A673 (cell line): ENCODE measurements at places on chromosomes 7 and 10.

DNA sequence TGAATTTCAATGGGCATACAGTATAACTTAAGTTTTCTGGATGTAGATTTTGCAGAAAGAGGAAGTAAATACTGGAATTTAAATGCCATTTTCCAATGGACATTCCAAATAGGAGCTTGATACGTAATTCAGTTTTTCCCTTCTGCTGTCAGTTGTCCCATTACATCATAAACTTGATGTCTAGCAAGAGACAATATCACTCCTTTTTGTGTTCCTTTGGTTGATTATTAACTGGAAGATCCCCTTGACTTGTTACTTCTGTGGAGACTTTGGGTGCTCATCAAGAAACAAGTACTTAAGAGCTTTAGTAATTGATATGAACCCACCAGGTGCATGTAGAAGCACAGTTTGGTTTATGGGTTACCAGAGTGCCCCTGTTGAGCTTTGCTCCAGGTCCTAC, 116.1 kb downstream of the ST7 start:
- no peak for DNase-seq

GRCh38 chr10:51629934-51630639, 69.3 kb downstream of the CSTF2T start:
- no peak for DNase-seq

DNA sequence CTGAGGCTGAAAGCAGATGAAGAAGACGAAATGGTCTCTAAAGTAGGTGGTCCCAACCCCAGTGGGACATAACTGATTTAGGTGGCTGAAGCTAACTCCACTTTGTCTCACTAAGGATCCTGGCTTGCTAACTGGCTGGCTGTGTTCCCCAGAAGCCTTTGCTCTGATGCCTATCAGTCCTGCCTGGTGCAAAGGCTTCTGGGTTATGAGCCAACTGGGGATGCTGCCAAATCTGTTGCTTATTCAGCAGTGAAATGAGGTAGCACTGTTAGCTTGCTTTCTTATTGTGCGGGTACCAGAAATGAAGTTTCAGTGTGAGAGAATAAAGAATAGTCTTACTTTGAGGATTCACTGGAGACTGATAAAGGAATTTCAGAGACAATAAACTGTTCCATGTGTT, 18.1 kb downstream of the PRKG1 start:
- peak; percentile 25 for DNase-seq

DNA sequence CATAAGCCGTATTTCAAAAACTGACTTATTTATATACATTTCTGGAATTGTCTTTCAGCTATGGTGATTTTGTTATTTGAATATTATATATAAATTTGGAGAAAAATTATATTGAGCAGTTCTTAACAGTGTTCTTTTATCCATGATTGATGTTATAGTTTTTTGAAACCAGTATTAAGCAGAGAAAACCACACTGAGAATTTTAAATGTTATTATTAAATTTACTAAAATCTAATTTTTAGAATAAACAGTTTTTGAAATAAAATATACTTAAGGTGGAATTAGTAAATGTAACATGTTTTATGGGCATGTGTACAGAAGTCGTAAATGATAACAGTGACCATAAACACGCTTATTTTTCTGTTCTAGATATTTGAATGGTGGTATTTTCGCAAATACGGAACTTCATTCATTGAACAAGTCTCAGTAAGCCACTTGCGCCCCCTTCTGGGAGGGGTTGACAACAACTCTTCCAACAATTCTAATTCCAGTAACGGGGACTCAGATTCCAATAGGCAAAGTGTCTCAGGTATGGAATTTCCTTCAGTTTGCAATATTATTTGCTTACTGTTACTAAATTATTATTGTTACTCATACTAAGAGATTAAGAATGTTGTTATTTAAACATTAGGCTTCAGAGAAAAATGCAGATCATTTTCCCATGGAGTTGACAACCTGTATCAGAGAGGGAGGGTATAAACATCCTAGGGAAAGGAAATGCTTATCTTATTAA, 166.1 kb downstream of the ST7 start:
- DNase-seq = peak; percentile 88

- DNase-seq = peak; percentile 15
Measured at GRCh38 chr7:17123020-17123419, 175.4 kb upstream of the AHR start.

- DNase-seq = peak; percentile 9
Measured at GRCh38 chr10:78852466-78853240, 216.1 kb upstream of the ZMIZ1 start.

- no peak for DNase-seq
Measured at GRCh38 chr7:34357068-34357467, 300.9 kb upstream of the NPSR1 start.

DNA sequence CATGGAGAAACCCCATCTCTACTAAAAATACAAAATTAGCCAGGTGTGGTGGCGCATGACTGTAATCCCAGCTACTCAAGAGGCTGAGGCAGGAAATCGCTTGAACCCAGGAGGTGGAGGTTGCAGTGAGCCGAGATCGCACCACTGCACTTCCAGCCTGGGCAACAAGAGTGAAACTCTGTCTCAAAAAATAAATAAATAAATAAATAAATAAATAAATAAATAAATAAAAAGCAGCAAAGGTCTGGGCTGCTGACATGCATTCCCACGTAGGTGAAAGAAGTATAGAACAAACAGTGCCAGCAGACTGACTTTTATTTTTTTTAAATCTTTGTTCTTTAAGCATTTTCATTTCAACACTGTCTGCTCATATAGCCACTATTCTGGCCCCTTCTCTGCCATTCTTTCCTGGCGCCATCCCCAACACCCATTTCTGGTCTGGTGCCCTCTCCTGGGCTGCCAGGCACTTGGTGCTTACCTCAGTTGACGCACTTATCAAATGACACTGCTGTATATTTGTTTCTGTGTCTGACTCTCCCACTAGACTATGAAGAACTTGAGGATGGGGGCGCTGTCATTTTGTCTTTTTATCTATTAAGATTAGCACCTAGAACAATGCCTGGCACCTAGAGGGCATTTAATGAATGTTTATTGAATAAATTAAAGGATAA, 15.6 kb downstream of the FAM107B start:
- peak; percentile 33 for DNase-seq

- DNase-seq = peak; percentile 38
Measured at GRCh38 chr10:27252267-27253000, 11.8 kb upstream of the ACBD5 start.

DNA sequence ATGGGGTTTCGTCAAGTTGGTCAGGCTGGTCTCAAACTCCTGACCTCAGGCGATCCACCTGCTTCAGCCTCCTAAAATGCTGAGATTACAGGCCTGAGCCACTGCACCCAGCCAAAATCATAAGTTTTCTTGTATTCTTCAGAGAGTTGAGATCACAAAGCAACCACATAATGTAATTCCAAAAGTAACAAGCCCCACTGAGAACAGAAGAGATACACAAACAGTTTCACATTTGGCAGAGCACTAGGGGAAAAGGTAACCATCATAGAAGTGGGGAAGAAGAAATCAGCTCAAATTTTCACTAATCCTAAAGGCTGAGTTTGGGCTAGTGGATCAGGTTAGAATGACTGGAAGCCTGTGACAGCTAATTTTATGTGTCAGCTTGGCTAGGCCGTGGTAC, 5.4 kb upstream of the CEP41 start:
- no peak for DNase-seq

DNA sequence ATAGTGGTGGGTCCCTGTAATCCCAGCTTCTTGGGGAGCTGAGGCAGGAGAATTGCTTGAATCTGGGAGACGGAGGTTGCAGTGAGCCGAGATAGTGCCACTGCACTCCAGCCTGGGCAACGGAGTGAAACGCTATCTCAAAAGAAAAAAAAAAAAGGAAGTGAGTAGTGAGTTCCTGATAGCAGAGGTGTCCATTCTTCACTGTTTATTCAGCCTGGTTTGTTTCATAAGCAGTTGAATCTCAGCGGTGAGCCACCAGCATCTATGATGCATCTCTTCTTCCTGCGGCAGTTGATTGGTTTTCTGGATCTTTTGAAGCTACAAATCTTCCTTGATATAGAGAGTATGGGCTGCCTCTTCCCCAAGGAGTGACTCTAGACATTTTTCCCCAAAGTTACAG, 316.1 kb upstream of the MTPN start:
- DNase-seq = no peak

- no peak for DNase-seq
Measured at GRCh38 chr10:11341283-11341960, 270.0 kb downstream of the USP6NL start.

- DNase-seq = no peak
Measured at GRCh38 chr10:51121861-51122260, 47.6 kb downstream of the PRKG1 start.

- DNase-seq = no peak
Measured at GRCh38 chr7:3510101-3511020, 209.3 kb downstream of the SDK1 start.

- DNase-seq = peak; percentile 45
Measured at GRCh38 chr10:60611291-60611747, 167.0 kb upstream of the CDK1 start.

- DNase-seq = no peak
Measured at GRCh38 chr7:109868215-109868860, 1222.6 kb upstream of the LRRN3 start.

DNA sequence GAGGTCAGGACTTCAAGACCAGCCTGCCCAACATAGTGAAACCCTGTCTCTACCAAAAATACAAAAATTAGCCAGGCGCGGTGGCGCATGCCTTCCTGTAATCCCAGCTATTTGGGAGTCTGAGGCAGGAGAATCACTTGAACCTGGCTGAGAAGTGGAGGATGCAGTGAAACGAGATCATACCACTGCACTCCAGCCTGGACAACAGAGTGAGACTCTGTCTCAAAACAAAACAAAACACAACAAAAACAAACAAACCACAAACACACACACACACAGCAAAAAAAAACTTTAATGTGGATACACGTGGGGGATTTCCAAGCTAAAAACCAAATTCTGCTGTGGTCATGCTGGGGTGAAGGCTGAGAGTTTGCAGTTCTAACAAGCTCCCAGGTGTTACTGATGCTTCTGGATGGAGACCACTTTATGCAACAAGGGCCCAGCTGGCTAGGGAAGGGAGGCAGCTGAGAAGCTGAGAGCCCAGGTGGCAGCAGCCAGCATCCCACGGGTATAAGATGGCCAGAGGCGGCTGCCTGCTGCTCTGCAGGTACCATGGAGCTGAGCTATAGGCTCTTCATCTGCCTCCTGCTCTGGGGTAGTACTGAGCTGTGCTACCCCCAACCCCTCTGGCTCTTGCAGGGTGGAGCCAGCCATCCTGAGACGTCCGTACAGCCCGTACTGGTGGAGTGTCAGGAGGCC, at the start of gene ZP3:
TSS of gene ZP3 (plus strand) at position 538 of the 699 bp plus-strand sequence. CDS start at position 553, 15 bp downstream.
- DNase-seq = no peak

- DNase-seq = peak; percentile 89
Measured at GRCh38 chr10:119209035-119209735, 1.8 kb downstream of the GRK5 start.

DNA sequence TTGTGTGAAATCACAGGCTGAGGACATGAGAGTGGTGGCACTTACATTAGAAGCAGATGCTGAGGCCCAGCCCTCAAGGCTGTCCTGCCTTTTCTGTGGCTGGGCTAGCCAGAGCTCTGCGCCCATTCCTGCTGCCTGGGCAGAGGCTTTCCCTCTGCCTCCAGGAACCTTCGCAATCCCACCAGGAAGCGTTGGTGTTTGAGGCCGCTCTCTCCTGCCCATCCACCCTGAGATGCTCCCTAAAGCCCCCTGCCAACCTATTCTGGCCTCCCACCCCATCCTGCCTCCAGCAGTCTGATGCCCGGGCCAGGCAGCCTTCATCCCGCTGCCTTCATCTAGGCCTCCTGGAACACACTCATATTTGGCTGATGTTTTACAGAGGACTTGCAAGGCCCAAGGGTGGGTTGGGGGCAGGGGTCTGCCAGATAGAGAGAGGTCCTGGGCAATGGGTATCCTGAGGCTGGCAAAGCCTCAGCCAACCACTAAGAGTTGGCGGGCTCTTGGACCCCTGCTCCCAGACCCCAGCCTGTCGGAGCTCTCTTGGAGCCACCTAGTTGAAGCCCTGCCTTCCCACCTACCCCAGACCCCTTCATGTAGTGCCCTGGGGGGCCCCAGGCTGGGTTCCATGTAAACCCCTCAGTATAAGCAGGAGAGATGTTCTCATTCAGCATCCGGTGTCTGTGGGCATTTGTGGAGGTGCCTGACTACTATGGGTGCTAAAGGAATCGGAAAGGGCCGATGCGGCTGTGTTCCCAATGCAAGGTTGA, 32.7 kb downstream of the LDB3 start:
- DNase-seq = no peak

GRCh38 chr7:120819861-120820260, 38.1 kb downstream of the TSPAN12 start:
- no peak for DNase-seq

- no peak for DNase-seq
Measured at GRCh38 chr10:132170561-132171361, 16.0 kb upstream of the DPYSL4 start.

- DNase-seq = no peak
Measured at GRCh38 chr10:124245806-124246440, 152.5 kb upstream of the CHST15 start.

- DNase-seq = no peak
Measured at GRCh38 chr10:91805110-91805838, 7.0 kb downstream of the TNKS2 start.

DNA sequence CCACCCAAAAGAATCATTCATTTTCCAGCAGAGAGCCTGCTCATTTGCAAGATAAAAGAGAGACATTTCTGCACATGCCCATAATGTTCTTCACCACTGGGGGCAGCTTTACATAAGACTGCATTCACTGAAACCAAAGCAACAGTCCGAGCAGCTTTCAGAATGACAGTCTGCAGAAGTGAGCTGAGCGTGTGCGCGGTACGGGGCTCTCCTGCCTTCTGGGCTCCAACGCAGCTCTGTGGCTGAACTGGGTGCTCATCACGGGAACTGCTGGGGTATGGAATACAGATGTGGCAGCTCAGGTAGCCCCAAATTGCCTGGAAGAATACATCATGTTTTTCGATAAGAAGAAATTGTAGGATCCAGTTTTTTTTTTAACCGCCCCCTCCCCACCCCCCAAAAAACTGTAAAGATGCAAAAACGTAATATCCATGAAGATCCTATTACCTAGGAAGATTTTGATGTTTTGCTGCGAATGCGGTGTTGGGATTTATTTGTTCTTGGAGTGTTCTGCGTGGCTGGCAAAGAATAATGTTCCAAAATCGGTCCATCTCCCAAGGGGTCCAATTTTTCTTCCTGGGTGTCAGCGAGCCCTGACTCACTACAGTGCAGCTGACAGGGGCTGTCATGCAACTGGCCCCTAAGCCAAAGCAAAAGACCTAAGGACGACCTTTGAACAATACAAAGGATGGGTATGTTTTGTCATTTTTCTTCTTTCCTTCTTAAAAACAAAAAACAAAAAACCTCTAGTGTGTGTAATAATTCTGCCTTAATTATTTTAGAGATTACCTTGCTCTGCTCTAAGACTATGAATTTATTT, at the start of gene LRRTM3:
TSS of gene LRRTM3 (plus strand) at position 141 of the 820 bp plus-strand sequence.
- DNase-seq = peak; percentile 83

- DNase-seq = no peak
Measured at GRCh38 chr10:44511166-44511565, 126.3 kb upstream of the CXCL12 start.

- DNase-seq = no peak
Measured at GRCh38 chr10:33249659-33250345, 84.7 kb downstream of the NRP1 start.

DNA sequence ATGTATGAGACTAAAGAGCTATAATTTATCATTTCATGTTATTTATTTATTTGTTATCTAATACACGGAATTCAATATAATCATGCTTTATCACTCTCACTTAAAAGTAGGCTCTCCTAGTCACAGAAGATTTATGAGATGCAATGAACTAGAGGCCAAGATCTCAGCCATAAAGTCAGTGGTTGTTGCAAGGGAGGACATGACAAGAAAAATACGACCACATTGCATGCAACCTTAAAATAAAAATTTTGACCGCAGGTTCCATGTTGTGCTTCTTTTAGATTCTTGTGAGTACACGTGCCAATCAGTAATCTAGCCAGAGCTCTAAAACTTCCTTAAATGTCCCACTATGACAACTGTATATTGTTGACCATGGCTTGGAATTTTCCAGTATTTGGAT, 75.9 kb upstream of the SP8 start:
- no peak for DNase-seq
